NCI-H345 (cell line): ENCODE measurements at places on chromosomes 13 and 19.

DNA sequence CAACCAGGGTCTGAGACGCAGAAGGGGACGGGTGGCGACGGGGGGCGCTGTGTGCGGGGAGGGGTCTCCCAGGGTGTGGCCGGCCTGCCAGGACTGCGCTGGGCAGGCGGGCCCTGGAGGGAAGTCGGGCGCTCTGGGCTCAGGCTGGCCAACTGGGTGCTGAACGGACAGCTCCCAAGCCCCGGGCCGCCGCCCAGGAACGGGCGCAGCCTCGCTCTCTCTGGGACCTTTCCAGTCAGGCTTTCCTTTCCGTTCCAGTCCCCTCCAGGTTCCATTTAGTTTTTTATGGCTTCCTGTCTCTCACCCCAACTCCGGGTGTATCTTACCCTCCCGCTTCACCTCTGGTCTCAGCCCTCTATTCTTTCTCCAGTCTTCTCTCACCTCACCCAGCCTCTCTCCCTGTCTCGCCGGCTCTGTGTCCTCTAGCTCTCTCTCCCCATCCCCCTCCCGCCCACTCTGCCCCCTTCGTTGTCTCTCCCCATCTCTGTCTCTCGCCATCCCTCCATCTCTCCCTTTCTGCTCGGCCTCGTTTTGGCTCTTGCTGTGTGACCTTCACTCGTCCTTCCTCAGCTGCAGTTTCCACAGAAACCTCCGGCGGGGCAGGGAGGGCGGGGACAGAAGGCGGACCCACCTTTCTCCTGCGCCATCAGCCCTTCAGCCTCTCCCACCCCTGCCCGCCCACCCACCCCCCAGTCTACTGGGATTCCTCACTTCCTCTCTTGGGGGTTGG, 3.3 kb upstream of the ATP1A3 start:
- DNase-seq: no peak

GRCh38 chr19:51724543-51724942, 752 bp upstream of the HAS1 start:
- no peak for DNase-seq

GRCh38 chr13:71661921-71662320, 205.1 kb downstream of the DACH1 start:
- no peak for DNase-seq

GRCh38 chr19:43901395-43902390, 33.4 kb downstream of the ZNF45 start:
- no peak for DNase-seq

DNA sequence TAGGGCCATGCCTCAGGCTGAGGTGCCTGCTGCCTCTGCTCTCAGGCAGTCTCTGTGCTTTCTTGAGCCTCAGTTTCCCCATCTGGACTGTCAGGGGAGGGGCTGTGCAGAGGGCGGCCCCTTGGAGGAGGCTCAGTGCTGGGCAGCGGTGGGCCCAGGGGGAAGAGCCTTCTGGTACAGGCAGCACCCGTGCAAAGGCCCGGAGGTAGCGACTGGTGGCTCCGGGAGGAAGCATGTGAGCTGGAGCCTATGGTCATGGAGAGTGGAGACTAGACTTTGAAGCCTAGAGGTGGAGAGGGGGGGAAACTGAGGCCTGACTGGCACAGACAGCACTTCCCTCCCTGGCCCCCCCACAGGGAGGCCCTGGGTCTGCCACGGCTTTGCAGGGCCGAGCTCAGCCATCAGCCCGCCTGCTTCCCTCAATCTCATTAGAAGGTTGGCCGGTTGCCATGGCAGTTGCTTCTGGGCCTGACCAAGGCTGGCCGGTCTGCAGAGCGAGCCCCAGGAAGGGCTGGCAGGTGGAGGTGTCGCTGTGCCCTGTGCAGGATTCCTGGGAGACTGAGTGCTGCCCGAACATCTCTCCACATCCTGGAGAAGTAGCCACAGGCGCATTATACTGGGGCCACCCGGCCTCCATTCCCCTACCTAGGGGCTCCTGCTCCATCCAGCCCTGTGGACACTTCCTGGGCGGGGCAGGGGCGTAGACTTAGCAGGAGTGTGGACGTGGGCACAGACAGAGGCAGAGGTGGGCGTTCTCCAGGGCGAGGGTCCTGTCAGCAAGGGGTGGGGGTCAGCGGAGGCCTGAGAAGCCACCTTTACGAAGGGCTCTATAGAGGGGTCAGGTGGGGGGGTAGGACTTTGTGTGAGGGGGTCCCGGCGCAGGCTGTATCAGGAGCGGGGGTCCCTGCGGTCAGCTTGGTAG, 53.2 kb downstream of the CRTC1 start:
- DNase-seq: no peak

- DNase-seq: no peak
Observed at GRCh38 chr19:29567366-29567915, 38.6 kb upstream of the POP4 start.

DNA sequence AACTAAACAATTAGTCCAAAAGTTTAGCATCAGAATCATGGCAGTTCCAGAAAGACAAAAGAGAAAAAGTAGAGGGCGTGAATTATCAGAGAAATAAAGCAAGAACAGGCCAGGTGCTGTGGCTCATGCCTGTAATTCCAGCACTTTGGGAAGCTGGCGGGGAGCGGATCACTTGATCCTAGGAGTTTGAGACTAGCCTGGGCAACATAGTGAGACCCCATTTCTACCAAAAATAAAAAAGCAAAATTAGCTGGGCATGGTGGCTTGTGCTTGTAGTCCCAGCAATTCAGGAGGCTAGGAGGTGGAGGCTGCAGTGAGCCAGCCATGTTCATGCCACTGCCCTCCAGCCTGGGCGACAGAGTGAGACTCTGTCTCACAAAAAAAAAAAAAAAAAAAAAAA, 18.4 kb downstream of the ARL11 start:
- DNase-seq: no peak

DNA sequence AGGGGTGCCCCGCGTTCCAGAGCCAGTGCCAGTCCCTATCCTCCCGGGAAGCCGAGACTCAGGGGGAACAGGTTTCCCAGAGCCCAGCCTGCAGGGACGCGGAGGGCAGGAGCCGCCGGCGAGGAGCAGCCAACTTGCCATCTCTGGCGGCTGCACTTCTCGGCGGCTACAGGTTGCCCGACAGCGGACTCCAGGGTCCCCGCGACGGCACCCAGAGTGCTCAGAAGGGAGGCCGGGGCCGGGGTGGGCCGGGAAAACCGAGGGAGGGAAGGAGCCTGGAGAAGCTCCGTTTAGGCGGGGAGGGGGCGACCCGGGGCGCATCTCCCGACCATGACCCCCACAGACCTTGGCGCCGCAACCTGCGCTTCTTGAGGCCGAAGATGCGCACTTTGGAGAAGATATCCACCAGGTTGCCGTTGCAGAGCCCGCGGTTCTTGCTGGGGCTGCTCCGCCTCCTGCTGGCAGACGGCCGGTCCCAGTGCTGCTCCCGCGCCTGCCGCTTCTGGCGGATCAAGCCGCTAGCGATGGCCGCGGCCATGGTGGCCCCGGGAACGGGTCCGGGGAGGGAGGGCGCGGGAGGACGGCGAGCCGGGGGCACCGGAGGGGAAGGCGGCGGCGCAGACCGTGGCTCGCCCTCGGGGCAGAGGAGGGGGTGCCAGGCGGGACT, 463.8 kb downstream of the ITGBL1 start:
- DNase-seq: peak; percentile 56

DNA sequence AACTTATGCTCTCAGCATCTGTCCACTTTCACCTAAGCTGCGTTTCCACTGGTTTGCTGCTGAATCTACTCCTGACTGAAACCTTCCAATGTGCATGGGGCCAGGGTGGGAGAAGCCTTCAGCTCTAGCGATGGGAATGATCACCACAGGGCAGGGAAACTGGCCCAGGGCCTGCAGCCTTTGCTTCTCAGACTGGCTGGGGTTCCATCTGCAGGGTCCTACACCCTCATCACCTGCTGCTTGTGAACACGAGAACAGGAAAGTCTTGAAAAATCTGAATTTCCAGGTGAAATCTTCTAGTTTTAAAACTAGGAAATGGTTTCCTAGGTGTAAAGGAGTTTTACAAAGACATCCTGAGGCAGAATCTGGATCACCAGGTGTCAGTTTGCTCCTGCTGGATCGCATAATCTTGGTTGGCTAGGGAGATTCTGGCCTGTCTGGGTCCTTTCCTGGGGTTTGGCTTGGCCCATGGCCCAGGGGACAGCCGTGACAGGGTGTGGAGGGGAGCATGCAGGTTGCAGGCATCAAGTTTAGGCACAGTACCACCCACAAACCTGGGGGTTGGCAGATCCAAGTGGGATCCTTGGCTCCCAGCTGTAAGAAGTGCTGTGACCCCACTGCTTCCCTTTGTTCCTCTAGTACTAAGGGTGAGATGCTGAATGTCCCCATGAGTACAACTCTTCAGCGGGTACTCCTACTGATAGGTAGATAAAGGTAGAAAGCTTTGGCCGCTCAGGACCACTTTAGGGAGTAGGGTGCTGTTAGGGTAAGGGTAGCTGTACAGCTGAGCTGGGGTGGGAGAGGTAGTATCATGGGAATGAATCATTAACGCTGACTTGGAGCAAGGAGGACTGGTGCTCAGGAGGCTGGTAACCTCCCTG, 1.8 kb upstream of the UBE2M start:
- DNase-seq: no peak

DNA sequence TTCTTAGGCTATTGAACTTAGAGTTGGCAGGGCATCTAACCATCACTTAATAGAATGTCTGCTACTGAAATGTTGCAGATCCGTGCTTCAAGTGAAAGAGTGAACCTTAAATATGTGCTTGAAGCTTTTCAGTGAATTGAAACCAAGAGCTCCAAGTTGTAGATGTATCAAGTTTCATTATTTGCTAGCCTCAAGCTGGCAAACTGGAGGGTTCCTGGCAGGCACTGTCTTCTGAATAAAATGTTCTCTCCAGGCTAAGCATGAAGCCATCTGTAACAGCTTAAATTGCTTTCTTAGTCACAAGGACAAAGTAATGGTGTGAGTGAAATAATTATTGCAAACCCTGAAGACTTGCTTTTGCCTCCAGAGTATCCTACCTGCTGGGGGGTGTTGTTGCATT, 415.0 kb upstream of the SPRY2 start:
- DNase-seq: peak; percentile 43

DNA sequence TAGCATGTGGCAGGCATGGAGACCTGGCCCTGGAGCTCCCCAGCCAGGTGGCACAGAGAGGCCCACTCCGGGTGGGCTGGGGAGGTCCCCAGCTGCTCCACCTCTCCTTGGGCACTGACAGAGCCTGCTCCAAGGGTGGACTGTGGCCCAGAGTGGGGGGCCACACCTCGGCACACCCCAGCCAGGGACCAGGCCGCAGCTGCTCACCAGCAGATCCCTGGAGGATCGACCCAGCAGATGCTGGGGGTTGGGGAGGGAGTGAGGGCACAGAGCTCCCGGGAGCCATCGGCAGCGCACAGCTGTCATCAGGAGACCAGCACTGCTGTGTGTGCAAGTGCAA, 72.0 kb upstream of the KCTD15 start:
- no peak for DNase-seq

- no peak for DNase-seq
Observed at GRCh38 chr13:23350009-23350408, 83.5 kb downstream of the SACS start.

DNA sequence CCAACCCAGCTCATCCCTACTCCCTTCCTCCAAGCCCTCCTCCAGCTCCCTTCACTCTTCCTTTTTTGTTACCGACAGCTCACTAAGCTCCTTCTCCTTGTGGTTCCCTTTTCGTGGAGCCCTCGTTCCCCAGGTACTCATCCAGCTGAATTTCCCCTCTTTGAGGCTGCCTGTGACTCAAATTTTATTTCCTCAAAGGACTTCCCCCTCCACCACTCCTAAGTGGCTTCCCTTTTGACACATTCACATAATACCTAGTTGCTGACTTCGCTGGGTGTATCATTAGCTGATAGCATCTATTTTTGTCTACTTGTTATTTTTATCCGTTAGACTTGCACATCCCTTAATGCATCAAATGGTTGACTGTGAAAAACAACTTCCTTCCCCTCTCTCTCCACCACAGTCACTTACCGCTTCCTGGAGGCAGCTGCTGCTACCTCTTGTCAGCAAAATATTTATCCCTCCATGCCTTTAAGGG, 14.5 kb downstream of the FFAR2 start:
- no peak for DNase-seq

GRCh38 chr19:24002256-24002945, 84.6 kb upstream of the ZNF254 start:
- DNase-seq: no peak

DNA sequence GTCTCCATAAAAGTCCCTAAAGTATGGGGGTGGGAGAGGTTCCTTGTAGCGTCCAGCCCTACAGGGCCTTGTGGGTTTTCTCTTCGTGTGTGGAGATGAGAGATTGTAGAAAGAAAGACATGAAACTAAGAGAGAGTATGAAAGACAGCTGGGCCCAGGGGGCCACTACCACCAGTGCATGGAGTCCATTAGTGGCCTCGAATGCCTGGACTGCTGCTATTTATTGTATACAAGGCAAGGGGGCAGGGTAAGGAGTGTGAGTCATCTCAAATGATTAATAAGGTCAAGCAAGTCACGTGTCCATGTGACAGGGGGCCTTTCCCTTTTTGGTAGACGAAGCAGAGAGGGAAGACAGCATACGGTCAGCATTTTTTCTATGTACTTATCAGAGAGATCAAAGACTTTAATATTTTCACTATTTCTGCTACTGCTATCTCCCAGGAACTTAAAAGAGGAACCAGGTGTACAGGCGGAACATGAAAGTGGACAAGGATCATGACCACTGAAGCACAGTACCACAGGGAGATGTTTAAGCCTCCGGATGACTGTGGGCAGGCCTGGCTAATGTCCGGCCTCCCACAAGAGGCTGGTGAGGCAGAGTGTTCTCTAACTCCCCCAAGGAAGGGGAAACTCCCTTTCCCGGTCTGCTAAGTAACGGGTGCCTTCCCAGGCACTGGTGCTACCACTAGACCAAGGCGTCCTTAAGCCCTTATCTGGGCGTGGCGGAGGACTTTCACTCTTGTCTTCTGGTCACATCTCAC, 25.5 kb downstream of the FGF21 start:
- DNase-seq: no peak

DNA sequence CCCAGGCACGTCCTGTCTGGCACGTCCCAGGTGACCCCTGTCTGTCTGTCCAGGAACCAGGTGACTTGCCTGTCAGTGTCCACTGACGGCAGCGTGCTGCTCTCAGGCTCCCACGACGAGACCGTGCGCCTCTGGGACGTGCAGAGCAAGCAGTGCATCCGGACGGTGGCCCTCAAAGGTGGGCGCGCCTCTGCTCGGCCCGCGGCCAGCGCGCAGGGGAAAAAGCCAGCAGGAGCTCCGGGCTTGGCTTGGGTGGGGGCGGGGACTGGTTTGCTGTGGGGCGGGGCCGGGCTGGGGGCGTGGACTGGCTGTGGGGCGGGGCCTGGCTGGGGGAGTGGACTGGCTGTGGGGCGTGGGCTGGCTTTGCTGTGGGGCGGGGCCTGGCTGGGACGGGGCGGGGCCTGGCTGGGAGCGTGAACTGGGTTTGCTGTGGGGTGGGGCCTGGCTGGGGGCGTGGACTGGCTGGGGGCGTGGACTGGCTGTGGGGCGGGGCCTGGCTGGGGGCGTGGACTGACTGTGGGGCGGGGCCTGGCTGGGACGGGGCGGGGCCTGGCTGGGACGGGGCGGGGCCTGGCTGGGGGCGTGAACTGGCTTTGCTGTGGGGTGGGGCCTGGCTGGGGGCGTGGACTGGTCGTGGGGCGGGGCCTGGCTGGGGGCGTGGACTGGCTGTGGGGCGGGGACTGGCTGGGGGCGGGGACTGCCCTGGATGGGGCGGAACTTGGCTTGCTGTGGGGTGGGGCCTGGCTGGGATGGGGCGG, 7.2 kb downstream of the WDR18 start:
- DNase-seq: no peak
